Frontal cortex (tissue), 4 donors: ENCODE measurements at places on chromosomes 11 and 22. TPM values are rescaled to one million over a fixed set of nuclear protein-coding genes. Genes with fewer than 3 reads are reported as not detected.
A peak's percentile ranks its signal among the peaks of the same experiment; 100 is the strongest.

OR51E2 gene
- under 0.01 TPM for total RNA-seq

SYT8 gene
- not detected for total RNA-seq

C11orf24 gene
- total RNA-seq, result 5.7 TPM

POLD4 gene
- total RNA-seq, result 3.7 TPM

MMP12 gene
- total RNA-seq, result not detected

SYT7 gene
- 14.7 TPM for total RNA-seq

TRIM48 gene
- not detected for total RNA-seq

OR5P2 gene
- not detected for total RNA-seq

MFRP gene
- not detected for total RNA-seq

DNA sequence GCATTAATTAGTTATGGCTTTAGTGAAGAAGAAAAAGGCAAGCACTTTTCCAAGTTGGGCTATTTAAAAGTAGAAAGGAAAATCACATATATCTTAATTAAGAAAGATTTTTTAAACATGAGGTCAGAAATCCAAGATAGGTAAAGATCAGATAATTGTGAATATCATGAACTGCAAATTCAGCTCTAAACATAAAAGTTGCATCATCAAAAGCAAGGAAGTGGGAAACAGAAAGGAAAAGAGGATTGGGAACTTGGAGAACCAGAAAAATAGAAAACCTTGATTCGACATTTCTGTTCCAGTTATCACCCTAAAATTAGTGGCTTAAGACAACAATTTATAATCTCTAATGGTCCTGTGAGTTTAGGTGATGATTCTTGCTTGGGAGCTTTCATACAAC lies 17.5 kb downstream of the KBTBD3 start:
- DNase-seq, result no peak

DNA sequence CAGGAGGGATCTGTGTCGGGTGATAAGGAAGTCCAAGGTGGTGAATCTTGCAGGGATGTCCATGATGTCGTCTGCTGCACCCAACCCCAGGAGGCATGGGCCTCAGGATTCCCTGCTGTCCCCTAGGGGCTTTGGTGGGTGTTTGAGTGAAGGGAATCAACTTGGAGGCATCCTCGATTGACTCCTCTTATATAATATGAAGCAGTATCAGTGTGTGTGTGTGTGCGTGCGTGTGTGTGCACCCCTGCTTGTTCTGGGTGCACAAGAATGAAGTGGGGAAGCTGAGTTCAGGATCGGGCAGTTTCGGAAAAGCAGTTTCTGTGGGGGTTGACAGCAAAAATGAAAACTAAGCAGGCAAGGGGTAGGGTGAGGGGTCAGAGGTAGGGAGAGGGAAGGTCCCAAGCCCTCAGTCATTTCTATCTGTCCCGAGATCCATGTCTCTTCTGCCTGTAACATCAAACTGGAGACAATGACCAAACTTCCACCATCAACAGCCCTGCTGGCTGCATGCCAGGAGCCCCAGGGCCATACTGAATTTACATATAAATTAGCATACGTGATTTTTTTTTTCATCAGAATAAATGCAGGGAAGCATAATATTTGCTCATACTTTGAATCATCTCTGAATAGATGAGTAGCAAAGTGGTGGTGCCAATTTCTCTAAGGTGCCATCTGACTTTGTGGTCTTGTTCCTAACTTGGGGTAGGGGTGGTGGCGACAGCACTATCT lies 2.0 kb downstream of the NTM start:
- no peak for DNase-seq

GRCh38 chr11:65552388-65552951 lies 5.7 kb downstream of the LTBP3 start:
- DNase-seq, result no peak

DNA sequence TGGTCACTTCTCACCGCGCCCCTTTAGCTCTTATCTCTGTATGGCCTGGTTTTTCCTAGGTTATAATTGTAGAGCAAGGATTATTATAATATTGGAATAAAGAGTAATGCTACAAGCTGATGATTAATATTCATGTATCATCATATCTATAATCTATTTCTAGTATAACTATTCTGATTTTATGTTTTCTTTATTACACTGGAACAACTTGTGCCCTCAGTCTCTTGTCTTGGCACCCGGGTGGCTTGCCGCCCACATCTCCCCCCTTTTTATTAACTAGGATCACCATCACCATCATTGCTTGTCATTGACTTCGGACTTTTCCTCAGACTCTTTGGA lies 11.0 kb downstream of the OR52K1 start:
- DNase-seq, result no peak

DNA sequence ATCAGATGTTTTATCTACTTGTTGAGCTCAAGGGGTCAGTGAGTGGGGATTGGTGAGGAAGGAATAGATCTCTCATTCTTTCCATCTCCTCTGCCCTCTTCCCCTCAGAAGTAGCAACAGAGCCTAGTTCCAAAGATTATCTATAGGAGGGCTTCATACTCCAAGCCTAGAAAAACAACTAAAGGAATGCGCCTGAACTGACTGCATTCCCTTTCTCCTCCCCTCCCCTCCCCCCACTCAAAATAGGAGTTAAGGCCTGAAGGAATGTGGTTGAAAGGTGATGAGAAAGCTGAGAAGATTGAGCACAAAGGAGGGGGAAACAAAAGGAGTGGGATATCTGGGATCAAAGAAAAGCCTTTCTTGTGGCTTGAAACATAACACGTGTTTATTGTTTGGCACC lies 10.5 kb downstream of the EMSY start:
- DNase-seq, result no peak

- DNase-seq, result no peak
Observed at GRCh38 chr11:117996058-117996457, 9.9 kb downstream of the IL10RA start.

DNA sequence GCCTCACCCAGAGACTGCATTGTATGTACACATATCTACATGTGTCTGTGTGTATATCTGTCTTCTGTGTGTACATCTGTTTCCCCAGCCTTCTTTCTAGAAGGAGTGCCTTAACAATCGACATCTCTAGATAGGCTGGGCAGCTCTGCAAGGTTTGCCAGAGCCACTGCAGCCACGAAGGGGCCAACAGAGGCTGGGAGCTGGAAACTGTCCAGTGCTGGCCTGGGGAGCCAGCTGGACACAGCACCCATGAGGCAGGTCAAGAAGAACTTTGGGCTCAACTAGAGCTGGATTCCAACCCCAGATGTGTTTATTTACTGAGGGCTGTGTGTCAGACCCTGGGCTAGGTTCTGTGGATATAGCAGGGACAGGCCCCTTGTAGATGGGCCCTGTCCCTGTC lies 3.3 kb downstream of the SGSM1 start:
- DNase-seq, result no peak

- no peak for DNase-seq
Observed at GRCh38 chr11:62137881-62138629, 14.2 kb downstream of the INCENP start.

DNA sequence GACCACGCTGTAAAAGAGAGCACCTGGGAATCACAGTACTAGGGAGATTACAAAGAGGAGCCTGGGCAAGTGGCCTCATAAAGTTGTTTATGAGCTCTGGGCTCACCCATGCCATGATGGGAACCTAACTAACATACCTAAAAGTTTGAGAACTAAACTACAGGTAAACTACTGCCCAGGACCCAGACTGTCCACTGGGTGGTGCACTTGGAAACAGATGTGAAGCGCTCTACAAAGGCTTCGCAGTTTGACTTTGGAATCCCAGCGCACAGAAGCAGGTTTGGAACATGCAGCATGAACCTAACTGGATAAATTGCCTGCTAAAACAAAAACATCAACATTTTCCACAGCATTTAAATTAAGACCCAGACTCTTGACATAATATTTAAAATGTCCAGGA lies 418.6 kb downstream of the FAM181B start:
- DNase-seq, result no peak

DNA sequence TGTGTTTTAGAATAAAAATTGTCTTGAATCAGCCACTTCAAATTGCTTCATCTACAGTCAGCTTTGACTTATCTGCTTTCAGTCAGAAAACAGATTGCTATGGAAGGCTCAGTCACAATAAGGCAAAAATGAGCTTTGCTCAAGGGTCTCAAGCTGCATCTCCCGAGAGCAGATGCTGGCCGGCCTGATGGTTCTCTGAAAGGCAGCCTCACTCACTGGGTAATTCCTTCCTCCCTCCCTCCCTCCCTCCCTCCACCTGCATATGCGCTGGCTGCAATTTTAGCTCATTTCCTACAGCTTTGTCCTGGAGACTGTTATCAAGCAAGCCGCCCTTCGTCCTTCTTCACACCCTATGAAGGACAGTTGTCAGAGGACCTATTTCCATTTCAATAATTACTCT lies 1.6 kb upstream of the IZUMO1R start:
- no peak for DNase-seq

GRCh38 chr11:62860835-62861563 lies 19.7 kb upstream of the SLC3A2 start:
- DNase-seq, result no peak

DNA sequence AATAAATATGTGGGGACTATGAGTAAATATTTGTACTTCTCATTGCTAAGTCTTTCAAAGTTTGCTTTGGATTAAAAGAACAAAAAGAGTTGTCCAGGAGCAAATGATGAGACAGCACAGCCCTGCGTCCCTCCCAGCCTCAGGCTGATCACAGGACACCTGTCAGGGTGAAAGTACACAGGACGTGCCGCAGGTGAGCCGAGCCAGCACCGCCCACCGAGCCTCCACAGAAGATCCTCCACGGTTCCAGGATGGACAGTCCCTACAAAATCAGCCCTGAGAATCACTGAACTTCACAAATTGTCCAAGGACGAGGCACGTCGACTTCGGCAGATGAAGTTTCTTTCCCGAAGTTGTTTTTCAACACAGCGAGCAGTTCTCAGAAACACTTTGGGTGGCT lies 661.5 kb downstream of the BRD1 start:
- no peak for DNase-seq

GRCh38 chr22:24580276-24580675 lies 12.6 kb downstream of the LRRC75B start:
- no peak for DNase-seq

DNA sequence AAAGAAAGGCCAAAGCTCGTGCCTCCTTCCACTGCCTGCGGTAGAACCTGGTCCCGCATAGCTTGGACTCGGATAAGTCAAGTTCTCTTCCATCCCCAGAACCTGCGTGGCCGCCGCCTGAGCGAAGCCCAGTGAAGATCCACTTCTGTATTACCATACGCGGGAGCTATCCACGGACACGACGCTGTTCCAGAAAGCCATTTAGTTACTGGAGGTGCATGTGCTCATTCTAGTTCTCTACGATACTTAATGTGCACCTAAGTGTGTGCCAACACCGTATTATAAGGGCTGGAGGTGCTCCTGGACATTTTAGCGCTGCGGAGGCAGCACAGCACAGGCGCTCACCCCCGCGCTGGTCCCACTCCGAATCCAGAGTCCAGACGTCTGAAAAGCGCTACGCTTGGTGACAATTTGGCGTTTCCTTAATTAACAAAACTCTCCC lies 1.4 kb downstream of the WT1 start:
- no peak for DNase-seq

DNA sequence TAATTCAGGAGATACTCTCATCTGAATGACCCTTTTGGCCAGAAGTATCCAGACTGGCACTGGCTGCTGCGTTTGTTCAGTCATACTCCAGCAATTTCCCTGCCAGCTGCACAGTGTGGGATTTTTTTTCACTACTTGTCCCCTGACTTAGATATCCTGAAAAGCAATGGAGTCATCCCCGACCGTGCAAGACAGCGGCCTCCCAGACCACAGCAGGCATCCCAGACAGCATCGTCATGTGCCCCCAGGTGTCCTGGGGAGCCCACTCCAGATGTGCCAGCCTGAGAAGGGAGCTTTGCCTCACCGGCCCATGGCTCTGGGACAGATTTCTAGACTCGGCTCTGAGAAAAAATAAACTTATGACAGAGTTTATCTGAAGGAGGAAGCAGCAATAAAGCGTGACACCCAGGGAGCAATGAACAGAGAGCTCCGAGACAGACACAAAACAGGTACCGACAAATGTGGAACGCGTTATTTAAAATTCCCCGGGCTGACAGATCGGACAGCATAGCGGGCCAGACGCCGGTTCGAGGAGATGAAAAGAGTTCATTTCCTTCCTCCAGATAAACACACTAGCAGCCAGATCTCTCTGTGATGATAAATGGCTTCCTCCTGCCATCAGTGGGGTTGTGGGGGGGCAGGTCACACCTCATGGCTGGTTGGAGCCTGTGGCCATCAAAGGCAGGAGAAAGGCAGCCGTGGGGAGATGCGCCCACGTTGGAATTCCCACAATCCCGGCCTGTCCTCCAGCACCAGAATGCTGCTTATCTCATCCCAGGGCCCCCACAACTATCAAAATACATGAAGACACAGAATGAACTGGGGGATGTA lies 106.4 kb upstream of the FGF3 start:
- DNase-seq, result no peak

DNA sequence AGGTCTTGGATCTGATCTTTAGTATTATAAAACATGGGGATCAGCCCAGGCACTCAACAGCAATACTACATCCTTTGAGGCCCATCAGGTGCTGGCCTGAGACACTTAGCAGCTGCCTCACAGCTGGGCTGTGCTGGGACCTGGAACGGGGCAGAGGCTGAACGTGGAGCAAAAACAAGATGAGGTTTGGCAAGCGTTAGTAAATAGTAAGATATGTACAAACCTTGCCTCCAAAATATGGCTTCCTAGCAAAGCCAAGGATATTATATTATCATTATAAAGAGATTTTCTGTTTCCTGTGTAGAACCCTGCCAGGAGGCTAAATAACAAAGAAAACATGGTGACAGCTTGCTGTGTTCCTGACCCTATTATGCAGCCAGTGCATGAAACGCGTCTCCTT lies 60.0 kb upstream of the SPON1 start:
- DNase-seq, result no peak

DNA sequence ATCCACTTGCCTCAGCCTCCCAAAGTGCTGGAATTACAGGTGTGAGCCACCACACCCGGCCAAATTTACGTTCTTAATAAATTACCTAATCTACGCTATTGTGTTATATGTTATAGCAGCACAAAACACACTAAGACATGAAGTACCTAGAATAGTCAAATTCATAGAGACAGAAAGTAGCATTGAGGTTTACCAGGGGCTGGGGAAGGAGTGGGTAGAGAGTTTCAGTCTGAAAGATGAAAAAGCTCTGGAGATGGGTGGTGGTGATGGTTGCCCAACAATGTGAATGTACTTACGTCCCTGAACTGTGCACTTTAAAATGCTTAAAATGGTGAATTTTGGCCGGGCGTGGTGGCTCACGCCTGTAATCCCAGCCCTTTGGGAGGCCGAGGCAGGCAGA lies 65.7 kb upstream of the NUP50 start:
- DNase-seq, result no peak

- DNase-seq, result peak; percentile 61
Observed at GRCh38 chr22:38403812-38404211, 51.2 kb downstream of the KCNJ4 start.
